ENCODE measurements at places on chromosomes 16 and 17.

DNA sequence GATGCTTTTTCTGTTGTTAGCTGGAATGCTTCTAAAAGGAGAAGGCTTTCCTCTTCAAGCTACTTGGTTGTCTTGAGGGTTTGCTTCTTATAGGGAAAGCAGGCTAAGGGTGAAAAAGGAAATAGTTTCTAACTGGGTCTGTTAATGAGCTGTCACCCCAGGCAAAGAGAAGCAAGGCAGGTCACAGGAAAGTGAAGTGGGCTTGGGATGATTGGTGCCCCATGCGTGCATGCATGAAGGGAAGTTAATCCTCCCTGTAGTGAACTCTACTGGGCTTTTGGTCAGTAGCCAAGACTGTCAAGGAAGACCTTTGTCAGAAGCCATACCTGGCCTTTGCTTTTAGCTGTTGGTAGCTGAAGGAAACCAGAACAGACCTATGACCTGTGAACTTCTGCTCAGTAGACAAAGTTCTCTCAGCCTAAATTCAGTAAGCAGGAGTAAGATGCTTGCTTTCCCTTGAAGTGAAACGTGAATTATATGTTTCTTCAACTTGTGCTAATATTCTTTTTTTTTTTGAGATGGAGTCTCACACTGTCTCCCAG is 16.5 kb downstream of the TENT4B start:
- peaks cover 14% of the 10 kb centered on the region for H3K4me1 ChIP-seq
- H3K27me3 ChIP-seq, result no peaks in the 10 kb centered on the region
- peak overlapping the region; percentile 45 for H3K27ac ChIP-seq
- DNase-seq, result no peak
- no peak overlapping the region for H3K4me3 ChIP-seq
- no peaks in the 10 kb centered on the region for H3K36me3 ChIP-seq

GRCh38 chr17:74740173-74740572 is 3.1 kb downstream of the RAB37 start:
- H3K27ac ChIP-seq, result no peak overlapping the region
- no peak overlapping the region for H3K4me3 ChIP-seq
- peaks cover 76% of the 10 kb centered on the region for H3K27me3 ChIP-seq
- DNase-seq, result no peak
- peaks cover 32% of the 10 kb centered on the region for H3K4me1 ChIP-seq

- H3K4me1 ChIP-seq, result peaks cover 26% of the 10 kb centered on the region
- H3K27me3 ChIP-seq, result no peaks in the 10 kb centered on the region
- H3K27ac ChIP-seq, result peak overlapping the region; percentile 95
- H3K4me3 ChIP-seq, result peak overlapping the region; percentile 97
- H3K36me3 ChIP-seq, result peaks cover 86% of the 10 kb centered on the region
- DNase-seq, result peak; percentile 95
These were observed 352 bp downstream of the GGNBP2 start for GRCh38 chr17:36545077-36545464.

GRCh38 chr16:52251495-52251894 is 295.4 kb downstream of the TOX3 start:
- DNase-seq, result no peak
- H3K36me3 ChIP-seq, result no peaks in the 10 kb centered on the region
- H3K4me3 ChIP-seq, result no peak overlapping the region
- peaks cover 55% of the 10 kb centered on the region for H3K4me1 ChIP-seq
- no peak overlapping the region for H3K27ac ChIP-seq

DNA sequence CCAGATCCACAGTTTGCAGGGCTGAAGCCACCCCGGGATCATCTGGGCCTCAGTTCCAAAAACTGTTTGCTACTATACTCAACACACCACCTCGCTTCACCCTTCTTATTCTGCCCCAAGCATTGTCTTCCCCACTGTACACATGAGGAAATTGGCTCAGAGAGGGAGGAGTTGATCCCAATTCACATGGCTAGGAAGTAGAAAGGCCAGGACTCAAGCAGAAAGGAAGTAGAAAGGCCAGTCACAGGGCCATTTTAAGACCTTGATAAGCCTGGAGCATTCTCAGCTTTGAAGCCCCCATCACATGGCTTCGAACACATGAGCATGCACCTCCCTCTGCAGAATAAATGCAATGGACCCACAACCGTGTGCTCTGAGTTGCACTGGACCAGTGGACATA is 7.7 kb upstream of the PRSS22 start:
- H3K4me3 ChIP-seq, result no peak overlapping the region
- no peak for DNase-seq
- H3K4me1 ChIP-seq, result peaks cover 8% of the 10 kb centered on the region
- H3K27ac ChIP-seq, result no peak overlapping the region
- peaks cover 19% of the 10 kb centered on the region for H3K36me3 ChIP-seq
- H3K27me3 ChIP-seq, result no peaks in the 10 kb centered on the region

- H3K27me3 ChIP-seq, result peaks cover 62% of the 10 kb centered on the region
- no peak overlapping the region for H3K4me3 ChIP-seq
- H3K4me1 ChIP-seq, result peaks cover 24% of the 10 kb centered on the region
- H3K36me3 ChIP-seq, result peaks cover 5% of the 10 kb centered on the region
- H3K27ac ChIP-seq, result no peak overlapping the region
These were observed 31.4 kb downstream of the CCR7 start for GRCh38 chr17:40533896-40534295.

- no peaks in the 10 kb centered on the region for H3K36me3 ChIP-seq
- no peaks in the 10 kb centered on the region for H3K4me1 ChIP-seq
- DNase-seq, result no peak
- no peak overlapping the region for H3K4me3 ChIP-seq
- H3K27ac ChIP-seq, result no peak overlapping the region
These were observed 21.7 kb downstream of the AXIN2 start for GRCh38 chr17:65539630-65540266.

GRCh38 chr16:68270353-68270752 is 6.0 kb downstream of the SLC7A6 start:
- no peak overlapping the region for H3K4me3 ChIP-seq
- peaks cover 9% of the 10 kb centered on the region for H3K36me3 ChIP-seq
- no peak for DNase-seq
- H3K27ac ChIP-seq, result no peak overlapping the region
- H3K4me1 ChIP-seq, result peaks cover 24% of the 10 kb centered on the region
- no peaks in the 10 kb centered on the region for H3K27me3 ChIP-seq

DNA sequence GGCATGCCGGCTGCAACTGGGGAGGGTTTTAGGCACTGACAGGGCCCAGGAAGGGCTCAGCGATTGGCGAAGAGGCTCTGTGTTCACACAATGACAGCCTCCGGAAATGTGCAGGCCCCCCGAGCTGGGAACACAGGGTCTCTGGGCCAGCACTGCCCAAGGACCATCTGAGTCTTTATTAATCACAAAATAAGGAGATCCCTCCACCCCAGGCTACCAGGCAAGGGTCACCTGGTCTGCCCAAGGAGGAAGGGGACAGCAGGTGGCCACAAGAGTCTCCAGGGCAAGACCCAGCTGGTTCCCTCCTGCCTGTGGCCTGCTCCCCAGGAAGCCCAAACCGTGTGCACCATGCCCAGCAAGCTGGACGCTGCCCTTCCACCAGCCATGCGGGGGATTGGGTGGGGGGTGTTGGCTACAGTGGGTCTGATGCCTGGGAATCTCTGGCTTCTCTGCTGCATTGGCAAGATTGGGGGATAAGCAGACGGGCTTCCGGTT is 52.1 kb upstream of the TNRC6C start:
- no peak overlapping the region for H3K27ac ChIP-seq
- no peak for DNase-seq
- H3K27me3 ChIP-seq, result peaks cover 100% of the 10 kb centered on the region
- no peaks in the 10 kb centered on the region for H3K36me3 ChIP-seq
- no peaks in the 10 kb centered on the region for H3K4me1 ChIP-seq

DNA sequence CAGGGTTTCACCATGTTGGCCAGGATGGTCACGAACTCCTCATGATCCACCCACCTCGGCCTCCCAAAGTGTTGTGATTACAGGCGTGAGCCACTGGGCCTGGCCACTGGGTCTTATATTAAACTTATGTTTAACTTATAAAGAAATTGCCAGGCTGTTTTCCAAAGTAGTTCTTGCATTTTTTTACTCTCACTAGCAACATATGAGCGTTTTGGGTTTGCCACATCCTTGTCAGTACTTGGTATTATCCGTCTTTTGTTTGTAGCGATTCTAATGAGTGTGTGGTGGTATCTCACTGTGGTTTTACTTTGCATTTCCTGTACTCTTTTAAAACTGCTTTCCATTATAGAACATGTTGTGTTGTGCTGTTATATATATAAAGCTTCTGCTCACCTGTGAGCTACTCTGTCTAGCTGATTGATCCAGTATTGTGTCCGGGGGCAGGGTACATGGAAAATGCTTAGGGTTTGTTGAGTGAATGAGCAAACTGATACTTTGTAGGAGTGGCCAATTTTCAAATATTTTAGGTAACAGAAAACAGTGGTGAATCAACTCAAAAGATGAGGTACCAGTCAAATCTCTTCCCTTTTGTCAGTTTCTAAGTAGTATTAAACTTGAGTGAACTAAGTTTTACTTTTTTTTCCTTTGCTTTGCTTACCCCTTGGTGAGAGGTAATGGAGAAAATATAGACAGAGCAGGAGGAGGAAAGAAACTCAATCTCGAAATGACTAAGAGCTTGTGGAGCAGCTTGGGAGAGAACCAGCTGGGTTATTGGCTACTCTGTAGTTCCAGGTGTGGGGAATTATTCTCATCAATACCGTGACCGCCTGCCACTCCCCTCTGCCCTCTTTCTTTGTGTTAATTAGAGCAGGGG is 75.8 kb downstream of the PITPNC1 start:
- H3K4me1 ChIP-seq, result no peaks in the 10 kb centered on the region
- H3K27me3 ChIP-seq, result no peaks in the 10 kb centered on the region
- H3K4me3 ChIP-seq, result no peak overlapping the region
- no peak overlapping the region for H3K27ac ChIP-seq

DNA sequence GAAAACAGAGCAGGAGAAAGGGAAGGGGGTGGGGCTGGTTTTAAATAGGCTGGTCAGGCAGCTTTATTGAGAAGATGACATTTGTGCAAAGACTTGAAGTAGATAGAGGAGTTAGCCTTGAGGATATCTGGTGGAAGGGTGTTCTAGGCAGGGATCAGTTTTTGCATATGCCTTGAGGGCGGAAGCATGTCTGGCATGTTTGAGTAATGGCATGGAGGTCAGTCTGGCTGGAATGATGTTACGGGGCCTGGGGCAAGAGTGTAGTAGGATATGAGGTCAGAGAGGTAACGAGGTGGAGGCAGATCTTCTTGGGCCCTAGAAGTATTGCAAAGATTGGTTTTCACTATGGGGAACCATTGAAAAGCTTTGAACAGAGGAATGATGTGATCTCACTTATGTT is 4.8 kb downstream of the RABEP1 start:
- H3K27ac ChIP-seq, result no peak overlapping the region
- H3K4me1 ChIP-seq, result no peaks in the 10 kb centered on the region
- peaks cover 6% of the 10 kb centered on the region for H3K36me3 ChIP-seq
- H3K4me3 ChIP-seq, result no peak overlapping the region
- no peak for DNase-seq

GRCh38 chr17:38727736-38728135 is 2.4 kb upstream of the CISD3 start:
- no peaks in the 10 kb centered on the region for H3K27me3 ChIP-seq
- H3K36me3 ChIP-seq, result peaks cover 87% of the 10 kb centered on the region
- H3K27ac ChIP-seq, result peak overlapping the region; percentile 55
- H3K4me3 ChIP-seq, result peak overlapping the region; percentile 90

- no peak overlapping the region for H3K27ac ChIP-seq
- DNase-seq, result no peak
- H3K27me3 ChIP-seq, result no peaks in the 10 kb centered on the region
- H3K4me3 ChIP-seq, result no peak overlapping the region
- no peaks in the 10 kb centered on the region for H3K4me1 ChIP-seq
These were observed 12.3 kb upstream of the SLC38A8 start for GRCh38 chr16:84054916-84055315.

DNA sequence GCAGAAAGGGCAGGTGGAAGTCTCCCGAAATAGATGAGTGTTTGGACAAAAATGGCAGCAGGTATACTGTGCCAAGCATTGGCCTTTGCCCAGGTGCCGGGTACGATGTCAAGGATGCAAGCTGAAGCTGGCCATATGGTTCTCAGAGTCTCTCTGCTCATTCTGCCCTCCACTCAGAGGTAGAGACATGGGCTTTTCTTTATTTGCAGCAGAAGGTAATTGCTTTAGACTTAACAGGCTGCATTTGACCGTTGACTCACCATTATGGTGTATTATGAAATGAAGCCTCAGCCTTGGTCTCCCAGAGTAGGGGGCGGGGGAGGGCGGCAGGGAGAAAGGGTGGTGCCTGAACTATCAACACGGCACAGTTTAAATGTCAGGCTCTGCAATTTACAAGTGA is 969.1 kb upstream of the EEF2KMT start:
- no peak for DNase-seq
- H3K4me1 ChIP-seq, result no peaks in the 10 kb centered on the region
- no peaks in the 10 kb centered on the region for H3K36me3 ChIP-seq

DNA sequence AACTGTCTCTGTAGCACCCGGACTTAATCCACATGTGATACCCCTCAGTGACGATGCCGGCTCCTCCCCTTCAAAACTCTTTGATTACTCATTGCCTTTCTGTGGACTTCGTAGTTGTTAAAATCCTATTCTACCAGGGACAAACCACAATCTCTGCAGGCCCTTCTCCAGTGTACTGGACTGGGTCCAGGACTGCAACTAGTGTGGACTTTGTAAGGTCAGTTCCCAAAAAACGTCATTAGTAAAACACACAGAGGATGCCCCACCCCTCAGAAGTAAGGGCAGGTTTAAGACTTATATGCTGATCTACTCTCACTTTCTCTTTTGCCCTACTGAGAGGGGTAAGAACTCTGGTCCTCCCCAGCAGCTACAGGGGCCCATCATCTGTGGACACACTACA is 10.5 kb upstream of the NUDT7 start:
- no peak overlapping the region for H3K27ac ChIP-seq
- no peak for DNase-seq
- no peaks in the 10 kb centered on the region for H3K36me3 ChIP-seq
- H3K4me3 ChIP-seq, result peak overlapping the region; percentile 46
- H3K4me1 ChIP-seq, result no peaks in the 10 kb centered on the region
- H3K27me3 ChIP-seq, result peaks cover 34% of the 10 kb centered on the region

- H3K4me3 ChIP-seq, result no peak overlapping the region
- no peak for DNase-seq
- no peaks in the 10 kb centered on the region for H3K4me1 ChIP-seq
- no peaks in the 10 kb centered on the region for H3K36me3 ChIP-seq
- H3K27me3 ChIP-seq, result no peaks in the 10 kb centered on the region
These were observed 9.0 kb upstream of the MAPK3 start for GRCh38 chr16:30131869-30132475.

DNA sequence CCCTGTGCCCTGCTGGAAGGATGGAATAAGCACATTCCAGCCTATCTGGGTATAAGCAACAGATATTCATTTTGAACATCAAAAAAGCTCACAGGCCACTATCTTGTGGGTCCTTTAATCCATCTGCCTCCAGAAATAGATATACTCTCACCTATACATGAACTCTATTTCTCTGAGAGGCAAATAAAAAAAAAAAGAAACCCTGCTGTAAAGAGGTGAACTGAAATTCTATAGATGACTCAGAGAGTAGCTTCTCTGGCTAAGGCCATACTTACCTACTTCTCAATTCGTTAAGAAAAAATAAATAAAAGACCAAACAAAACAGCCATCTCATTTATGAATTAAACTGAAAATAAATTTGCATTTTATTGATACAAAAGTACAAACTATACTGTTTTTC is 86.3 kb downstream of the DYNLRB2 start:
- no peaks in the 10 kb centered on the region for H3K27me3 ChIP-seq
- H3K4me3 ChIP-seq, result no peak overlapping the region
- no peaks in the 10 kb centered on the region for H3K36me3 ChIP-seq
- no peak for DNase-seq
- no peaks in the 10 kb centered on the region for H3K4me1 ChIP-seq

All from Calu3 (cell line).